ENCODE measurements at places on chromosomes 3 and 15. TPM values are rescaled to one million over a fixed set of nuclear protein-coding genes. Genes with fewer than 3 reads are reported as not detected.

DNA sequence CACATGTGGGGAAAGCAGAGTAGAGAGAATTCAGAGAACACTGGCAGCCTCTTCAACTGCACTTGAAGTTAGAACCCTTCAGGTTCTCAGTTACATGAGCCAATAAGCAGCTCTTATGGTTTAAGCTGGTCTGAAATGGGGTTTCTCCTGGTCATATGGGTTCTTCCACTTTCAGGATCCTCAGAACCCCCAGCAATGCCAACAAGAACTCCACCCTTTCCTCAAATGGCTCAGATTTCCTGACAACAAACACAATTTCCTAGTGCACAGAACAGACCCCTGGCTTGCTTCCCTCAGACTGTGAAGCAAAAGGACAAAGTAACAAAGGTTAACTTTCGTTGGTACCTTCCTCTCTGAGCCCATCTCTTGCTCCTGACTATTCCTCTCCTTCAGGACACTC is 23.9 kb upstream of the FRMD4B start:
- no peak for DNase-seq

Gene SACM1L
- 45.1 TPM for total RNA-seq

- no peak for DNase-seq
Measured at GRCh38 chr3:138771585-138771984, 63.1 kb downstream of the PIK3CB start.

- no peak for DNase-seq
Measured at GRCh38 chr3:177647876-177648275, 450.6 kb upstream of the TBL1XR1 start.

Gene PAQR9
- total RNA-seq: not detected

DNA sequence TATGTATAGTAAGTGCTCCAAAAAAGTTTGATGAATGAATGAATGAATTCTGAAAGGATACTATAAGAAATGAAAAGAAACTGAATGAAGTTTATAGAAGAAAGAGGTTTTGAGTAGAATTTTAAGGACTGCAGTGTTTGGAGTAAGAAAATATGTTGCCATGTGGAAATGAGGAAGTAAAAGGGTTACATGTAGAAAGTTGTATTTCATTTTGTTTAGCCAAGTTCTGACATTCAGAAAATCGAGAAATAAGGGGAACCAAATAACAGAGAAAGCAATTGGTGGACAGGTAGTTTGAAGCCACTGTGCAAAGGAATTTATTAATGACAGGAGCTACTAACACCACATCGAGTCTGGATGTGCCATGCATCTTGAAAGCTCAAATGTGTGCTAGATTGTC is 200.7 kb downstream of the SATB1 start:
- no peak for DNase-seq

Gene XRN1
- 33.0 TPM for total RNA-seq

DNA sequence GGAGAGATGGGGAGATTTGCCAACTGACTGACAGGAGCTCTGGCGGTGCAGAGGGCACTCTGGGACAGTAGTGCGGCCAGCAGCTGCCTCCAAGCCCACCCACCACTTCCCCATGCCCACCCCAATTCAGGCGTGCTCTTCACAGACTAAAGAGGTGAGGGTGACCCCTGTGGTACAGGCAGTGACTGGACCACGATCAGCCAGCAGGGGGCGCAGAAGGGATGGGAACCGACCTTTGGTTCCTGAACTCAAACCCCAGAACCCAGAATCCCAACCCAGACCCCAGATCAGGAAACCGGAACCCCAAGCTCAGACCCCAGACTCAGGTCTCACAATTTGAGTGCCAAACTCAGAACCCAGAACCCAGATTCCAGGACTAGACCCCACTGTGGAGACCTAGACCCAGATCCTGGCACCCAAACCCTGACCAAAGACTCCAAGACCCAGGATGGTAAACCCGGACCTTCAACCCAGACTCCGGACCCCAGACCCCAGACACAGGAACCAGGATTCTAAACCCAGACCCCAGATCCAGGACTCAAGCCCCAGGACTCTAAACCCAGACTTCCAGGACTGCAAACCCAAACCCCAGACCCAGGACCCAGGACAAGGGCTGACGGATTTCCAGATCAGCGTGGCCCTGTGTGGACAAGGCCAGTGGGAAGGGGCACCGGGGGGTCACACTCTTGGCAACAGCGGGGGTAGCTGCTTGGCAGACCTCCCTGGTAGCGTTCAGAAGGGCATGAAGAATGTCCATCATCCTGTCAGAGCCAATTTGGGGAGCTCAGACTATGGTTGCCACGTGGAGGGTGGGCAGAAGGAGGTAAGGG is 3.7 kb upstream of the MYL3 start:
- DNase-seq: no peak

- DNase-seq: no peak
Measured at GRCh38 chr15:54150255-54150654, 172.0 kb downstream of the UNC13C start.

DNA sequence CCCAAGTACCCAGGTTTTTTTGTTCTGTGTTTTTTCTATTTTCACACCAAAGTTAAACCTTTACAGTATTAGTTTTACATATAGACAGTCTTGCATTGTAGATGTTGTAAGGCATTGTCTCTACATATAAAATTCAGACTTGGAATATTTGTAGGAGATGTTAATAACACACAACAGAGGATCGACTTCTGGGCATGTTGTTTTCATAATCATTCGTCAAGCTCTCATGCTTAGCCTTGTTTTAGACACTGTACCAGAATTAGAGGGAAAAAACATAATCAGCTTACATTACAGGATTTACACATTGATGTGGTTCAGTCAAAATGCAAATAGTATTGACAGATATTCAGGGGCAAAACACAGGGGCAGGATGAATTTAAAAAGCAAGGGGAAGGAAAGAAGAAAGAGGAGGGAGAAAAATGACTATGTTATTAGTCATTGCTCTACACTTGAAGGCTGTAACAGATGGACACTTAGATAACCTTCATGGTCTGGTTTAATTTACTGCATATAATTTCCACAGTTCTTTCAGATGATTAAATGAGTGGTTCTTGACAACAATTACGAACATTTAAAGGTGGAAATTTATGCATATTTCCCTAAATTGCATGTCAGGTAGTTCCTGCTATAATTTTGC is 7.5 kb downstream of the CMSS1 start:
- DNase-seq: no peak

Gene PDE8A
- 80.4 TPM for total RNA-seq

DNA sequence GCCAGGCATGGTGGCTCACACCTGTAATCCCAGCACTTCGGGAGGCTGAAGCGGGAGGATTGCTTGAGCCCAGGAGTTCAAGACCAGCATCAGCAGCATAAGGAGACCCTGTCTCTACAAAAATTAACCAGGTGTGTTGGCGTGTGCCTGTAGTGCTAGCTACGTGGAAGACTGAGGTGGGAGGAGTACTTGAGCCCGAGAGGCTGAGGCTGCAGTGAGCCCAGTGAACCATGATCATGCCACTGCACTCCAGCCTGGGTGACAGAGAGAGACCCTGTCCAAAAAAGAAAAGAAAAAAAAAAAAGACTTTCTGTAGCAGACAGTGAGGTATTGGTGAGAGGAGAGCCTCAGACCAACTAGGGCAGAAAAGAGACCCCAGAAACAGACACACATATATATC is 263.8 kb downstream of the XXYLT1 start:
- DNase-seq: no peak

GRCh38 chr3:54358969-54359694 is 236.8 kb downstream of the CACNA2D3 start:
- no peak for DNase-seq

DNA sequence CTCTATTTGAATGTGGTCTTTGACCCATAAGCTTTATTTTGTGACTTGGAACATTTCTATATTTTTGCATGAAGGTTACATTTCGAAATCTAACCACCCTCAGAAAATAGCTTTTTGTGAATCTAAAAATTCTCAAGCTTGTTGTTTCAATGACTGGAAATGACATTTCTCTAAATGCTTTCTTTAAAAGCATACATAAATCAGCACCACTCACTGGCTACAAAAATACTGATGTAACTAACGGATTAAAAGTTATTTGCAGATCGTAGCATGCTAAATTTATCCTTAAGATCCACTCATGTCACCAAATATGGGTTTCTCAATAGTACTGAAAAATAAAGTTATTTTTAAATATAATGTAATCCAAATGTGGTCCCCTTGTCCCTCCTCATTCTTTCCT is 55.2 kb upstream of the ACAN start:
- no peak for DNase-seq

DNA sequence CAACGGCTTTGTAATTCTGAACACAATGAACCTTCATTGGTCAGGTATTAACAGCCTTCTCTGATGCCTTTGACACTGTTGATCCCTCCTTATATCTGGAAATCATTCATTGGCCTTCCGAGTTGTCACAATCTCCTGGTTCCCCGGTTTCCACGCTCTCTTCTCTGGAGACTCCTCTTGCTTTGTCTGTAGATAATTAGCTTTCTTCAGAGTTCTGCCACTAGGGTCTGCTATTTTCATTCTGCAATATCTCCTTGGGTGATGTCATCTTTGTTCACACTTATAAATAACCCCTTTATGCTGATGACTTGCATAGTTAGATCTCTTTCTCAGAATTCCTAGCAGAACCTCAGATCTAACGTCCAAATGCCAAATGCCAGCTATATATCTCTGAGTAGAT is 583.8 kb upstream of the ZNF717 start:
- no peak for DNase-seq

GRCh38 chr3:45782381-45782780 is 14.0 kb downstream of the SLC6A20 start:
- no peak for DNase-seq

GRCh38 chr3:55750525-55750924 is 263.4 kb upstream of the WNT5A start:
- DNase-seq: no peak

Gene KY
- total RNA-seq: not detected

Gene RLBP1
- not detected for total RNA-seq

DNA sequence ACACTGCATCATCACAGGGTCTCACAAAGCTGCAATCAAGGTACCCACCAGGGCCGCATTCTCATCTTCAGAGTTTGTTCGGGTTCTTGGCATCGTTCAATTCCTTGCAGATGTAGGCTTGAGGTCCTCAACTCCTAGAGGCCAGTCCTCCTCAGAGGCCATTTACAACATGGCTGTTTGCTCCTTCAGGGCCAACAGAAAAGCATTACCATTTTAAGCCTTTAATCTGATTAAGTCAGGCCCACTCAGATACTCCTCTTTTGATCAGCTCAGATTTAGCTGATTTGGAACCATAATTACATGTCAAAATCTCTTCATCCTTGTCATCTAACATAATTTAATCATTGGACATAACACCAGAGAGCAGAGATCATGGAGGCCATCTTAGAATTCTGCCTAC is 55.4 kb downstream of the BFSP2 start:
- no peak for DNase-seq

Gene MAGEL2
- total RNA-seq: 0.32 TPM

GRCh38 chr3:177146646-177147045 is 50.6 kb downstream of the TBL1XR1 start:
- DNase-seq: no peak

- DNase-seq: no peak
Measured at GRCh38 chr3:158792709-158793108, 9.1 kb upstream of the MFSD1 start.

Gene STARD5
- total RNA-seq: 3.3 TPM

Gene VWA5B2
- total RNA-seq: not detected

Gene CHRM5
- not detected for total RNA-seq

DNA sequence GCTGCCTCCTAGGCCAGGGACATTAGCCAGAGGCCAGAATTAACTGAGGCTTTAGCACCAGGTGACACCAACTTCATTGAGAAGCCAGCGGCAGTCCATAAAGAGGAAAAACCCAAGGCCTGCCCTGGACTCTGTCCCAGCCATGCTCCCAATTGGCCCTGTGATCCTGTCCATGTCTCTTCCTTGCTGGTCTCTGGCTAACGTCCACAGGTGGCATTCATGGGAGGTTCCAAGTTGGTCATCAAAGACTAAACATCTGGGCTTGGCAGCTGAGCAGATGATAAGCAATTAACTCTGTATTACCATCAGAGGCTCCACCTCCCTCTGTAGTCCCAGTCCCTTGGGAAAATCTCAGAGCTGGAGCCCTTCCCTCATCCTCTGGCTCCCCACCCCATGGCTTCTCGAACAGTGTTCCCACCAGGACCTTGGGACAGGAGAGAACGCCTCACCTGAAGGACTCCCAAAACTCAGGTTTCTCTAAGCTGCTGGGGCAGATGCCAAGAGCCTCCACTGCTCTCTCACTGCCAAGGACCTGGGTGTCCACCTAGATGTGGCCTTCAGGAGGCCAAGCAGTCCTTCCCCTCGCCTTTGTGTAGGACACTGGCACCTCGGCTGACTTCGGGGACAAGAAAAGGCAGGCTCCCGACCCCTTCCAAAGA is 40.4 kb downstream of the GOLGA6A start:
- no peak for DNase-seq

DNA sequence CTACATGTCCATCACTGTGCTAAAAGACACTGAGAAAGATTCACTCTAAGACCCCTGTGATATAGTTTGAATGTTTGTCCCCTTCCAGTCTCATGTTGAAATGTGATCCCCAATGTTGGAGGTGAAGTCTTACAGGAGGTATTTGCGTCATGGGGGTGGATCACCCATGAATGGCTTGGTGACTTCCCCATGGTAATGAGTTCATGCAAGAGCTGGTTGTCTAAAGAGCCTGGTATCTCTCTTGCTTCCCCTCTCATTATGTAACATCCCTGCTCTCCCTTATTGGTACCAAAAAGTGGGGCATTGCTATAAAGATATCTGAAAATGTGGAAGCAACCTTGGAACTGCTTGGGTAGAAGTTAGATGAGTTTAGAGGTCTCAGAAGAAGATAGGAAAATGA is 32.2 kb upstream of the FAM174B start:
- DNase-seq: no peak

Gene FBXL22
- 1.0 TPM for total RNA-seq
